ENCODE measurements at places on chromosomes 2 and 18.

- no peak for DNase-seq
Observed at GRCh38 chr2:18077231-18077630, 198.8 kb downstream of the KCNS3 start.

DNA sequence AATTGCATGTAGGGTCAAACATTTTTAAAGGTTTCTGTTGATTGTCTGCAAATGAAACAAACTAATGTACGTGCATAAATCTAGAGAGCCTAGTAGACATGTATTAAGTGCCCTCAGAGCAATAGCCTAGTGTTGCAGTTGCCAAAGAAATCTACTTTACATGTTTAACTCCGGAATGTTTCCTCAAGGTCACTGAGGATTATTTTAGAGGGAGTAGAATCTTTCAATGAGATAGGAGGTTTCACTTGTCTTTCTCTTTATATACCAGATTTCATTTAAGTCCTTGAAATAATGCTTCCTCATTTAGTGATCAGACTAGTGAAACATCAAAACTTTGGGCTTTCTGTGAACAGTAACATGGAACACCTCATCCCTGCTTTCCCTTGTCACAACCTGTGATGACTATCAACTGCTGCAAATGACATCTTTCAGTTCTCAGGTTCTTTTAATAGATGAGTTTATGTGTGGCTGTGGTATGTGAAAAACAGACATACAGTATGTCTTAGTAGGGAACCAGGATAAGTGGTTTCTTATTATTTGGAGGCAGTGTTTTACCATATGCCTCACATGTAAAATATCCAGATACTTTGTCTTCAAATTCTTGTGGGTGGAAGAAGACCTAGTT is 5.5 kb downstream of the UBE2E3 start:
- no peak for DNase-seq

DNA sequence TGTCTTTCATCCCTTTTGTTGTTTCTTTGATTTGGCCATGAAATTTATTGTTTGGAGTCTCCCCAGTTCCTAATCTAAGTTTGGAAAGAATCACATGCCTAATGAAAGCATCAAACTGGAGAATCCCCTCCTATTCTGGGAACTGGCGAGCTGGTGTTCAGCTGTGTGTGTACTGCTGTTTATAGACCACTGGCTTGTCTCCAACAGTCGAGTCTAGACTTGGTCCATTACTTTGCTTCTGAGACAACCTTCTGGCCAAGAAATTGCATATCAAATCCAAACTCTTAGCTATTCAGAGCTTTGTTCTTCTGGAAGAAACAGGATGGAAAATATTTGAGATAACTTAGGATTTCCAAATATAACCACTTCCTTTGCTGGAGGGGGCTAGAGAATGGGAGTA is 111.5 kb upstream of the THSD7B start:
- DNase-seq: no peak

DNA sequence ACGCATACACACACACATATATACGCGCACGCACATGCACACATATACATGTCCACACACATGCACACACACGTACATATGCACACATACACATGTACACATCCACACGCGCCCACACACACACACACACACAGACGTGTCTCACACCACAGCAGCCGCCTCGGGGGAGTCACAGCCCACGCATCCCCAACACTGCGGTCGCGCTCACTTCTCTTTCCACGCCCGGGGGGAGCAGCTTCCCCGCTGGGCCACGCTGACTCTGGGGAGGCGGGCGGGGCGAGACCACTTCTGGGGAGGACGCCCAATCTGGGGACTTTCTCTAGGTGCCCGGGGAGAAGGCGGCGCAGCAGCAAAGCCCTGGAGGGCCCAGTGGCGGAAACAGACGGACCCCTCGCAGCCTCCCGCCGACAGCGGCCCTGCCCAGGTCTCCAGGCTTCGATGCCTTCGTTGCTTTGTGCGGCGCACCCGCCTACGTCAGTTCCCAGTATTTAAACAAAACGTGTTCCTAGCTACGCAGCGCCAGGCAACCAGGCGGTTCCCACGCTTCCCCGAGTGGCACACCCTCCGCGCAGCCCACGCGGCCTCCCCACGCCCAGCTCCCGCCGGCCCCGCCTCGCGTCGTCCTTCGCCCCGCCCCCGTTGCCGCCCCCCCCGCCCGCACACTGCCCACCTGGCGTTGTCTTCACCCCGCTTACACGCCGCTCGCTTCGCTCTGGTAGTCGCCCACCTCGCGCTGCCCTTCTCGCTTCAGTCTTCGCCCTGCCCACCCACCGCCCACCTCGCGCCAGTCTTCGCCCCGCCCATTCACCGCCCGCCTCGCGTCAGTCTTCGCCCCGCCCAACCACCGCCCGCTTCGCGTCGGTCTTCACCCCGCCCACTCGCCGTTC is 810 bp upstream of the RBFA start:
- DNase-seq: no peak

DNA sequence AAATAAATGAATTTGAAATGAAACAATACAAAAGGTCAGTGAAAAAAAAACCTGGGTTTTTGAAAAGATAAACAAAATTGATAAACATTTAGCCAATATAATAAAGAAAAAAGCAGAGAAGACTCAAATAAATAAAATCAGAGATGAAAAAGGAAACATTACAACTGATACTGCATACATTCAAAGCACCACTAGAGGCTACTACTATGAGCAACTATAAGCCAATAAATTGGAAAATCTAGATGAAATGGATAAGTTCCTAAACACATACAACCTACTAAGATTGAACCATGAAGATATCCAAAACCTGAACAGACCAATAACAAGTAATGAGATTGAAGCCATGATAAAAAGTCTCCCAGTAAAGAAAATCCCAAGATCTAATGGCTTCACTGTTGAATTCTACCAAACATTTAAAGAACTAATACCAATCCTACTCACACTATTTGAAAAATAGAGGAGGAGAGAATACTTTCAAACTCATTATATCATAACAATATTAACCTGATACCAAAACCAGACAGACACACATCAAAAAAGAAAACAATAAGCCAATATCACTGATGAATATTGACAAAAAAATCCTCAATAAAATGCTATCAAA is 80.8 kb upstream of the CERS6 start:
- no peak for DNase-seq

DNA sequence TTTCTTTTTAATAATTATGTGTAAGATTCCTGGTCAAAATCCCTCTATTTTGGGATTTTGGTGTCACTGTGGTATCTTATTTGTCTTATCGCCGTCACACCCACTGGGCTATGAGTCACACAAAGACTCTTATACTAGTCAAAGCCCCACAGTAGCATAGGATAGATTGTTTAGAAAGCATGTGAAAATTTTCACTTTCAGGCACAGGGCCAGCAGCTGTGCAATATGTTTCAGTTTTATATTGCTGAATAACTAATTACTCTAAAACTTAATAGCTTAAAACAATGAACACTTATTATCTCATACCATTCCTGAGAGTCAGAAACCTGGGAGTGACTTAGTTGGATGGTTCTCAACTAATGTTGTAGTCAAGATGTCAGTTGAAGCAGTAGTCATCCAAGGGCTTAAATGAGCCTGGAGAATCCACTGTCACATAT is 24.0 kb downstream of the CFAP210 start:
- no peak for DNase-seq

GRCh38 chr2:85758361-85759256 is 4.8 kb downstream of the ATOH8 start:
- no peak for DNase-seq

DNA sequence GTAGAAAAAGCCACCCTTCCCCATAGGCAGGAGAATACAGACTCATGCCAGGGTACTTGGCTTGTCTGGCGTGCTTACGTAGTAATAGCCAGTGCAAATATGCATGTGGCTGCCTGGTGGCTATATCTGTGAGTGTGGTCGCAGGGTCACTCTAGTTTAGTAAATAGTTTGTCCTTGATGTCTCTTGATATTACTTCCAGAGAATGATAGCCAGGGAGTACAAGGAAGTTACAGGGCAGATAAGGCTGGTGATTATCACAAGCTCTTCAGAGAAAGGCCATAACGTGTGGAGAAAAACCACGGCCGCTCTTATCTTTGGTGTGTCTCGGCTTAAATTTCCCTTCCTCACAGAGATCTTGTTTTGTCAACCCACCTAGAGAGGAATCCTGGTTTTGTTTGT is 54.3 kb upstream of the SLC39A10 start:
- no peak for DNase-seq

DNA sequence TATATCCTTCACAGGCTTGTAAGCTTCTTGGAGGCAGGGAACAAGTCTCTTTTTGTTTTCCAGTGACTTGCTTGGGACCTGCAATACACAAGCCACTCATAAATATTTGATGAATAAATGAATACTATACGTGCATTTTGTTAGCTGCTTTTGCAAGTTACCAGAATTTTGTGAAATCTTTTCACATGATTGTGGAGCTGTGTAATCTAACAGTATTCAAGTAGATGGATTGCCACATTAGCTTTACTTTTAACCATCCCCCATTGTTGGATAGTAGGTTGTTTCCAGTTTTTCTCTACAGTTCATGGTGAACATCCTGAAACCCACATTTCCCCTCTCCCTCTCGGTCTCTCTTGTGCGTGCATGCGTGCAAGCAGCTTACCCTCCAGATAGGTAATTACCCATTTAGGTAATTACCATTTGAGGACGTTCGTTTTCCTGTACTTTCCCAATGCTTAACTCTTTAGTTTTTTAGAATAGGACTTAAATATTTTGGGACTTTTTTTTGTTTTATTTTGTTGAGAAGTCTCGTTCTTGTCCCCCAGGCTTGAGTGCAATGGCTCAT is 12.5 kb downstream of the ZNF407 start:
- DNase-seq: no peak
